SK-N-SH (cell line): ENCODE measurements at places on chromosomes 7 and 10.

DNA sequence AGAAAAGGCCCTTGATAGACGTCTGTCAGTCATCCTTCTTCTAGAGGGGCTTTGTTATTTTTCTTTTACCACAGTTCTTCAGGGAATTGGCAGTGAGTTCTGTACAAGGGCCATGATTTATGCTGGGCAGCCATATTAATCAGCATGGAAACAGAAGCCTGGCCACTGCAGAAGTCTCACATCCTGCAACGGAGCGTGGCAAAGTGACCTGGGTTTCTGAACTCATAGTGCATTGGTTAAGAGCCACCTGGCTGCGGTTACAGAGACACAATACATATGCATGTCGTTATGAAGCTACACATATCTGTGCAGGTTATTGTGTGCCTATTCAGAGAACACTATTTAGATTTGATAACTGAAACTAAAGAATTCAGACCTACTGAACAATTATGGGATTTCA is 419.4 kb upstream of the CELF2 start:
- no peaks in the 10 kb centered on the region for H3K36me3 ChIP-seq
- H3K27ac ChIP-seq, result no peak overlapping the region
- DNase-seq, result no peak
- H3K4me1 ChIP-seq, result no peaks in the 10 kb centered on the region
- H3K27me3 ChIP-seq, result no peaks in the 10 kb centered on the region

GRCh38 chr7:70678621-70679251 is 453.2 kb upstream of the GALNT17 start:
- H3K27ac ChIP-seq, result no peak overlapping the region
- H3K4me1 ChIP-seq, result no peaks in the 10 kb centered on the region
- DNase-seq, result no peak
- no peaks in the 10 kb centered on the region for H3K27me3 ChIP-seq

DNA sequence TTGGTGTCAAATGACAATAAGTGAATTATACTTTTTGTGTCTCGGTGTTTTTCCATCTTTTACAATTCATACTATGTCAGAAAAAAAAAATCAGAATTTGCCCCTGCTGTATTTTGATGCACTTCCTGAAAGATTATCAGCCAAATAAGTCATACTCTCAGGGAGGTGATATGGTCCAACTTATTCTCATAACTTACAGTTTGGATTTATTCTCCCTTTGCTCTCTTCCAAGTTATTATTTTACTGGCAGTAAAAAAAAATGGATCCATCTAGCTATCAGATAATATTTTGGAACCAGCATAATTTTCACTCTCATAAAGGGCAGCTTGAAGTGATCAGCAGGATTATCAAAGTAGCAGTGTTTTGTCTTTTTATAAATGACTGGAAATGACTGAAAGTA is 337.1 kb downstream of the BMPER start:
- DNase-seq, result no peak
- no peaks in the 10 kb centered on the region for H3K36me3 ChIP-seq
- H3K27me3 ChIP-seq, result no peaks in the 10 kb centered on the region
- H3K27ac ChIP-seq, result no peak overlapping the region
- no peak overlapping the region for H3K4me3 ChIP-seq

DNA sequence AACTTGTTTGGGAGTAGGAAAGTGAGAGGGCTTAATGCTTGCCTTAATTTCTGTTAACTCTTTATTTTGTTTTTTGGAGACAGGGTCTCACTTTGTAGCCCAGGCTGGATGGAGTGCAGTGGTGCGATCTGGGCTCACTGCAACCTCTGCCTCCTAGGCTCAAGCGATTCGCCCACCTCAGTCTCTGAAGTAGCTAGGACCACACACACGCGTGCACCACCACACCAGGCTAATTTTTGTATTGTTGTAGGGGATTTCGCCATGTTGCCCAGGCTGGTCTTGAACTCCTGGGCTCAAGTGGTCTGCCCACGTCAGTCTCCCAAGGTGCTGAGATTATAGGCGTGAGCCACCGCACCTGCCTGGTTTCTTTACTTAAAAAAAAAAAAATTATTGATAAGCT is 1.9 kb downstream of the PPP2R2D start:
- H3K36me3 ChIP-seq, result peaks cover 9% of the 10 kb centered on the region
- no peak overlapping the region for H3K4me3 ChIP-seq
- H3K27me3 ChIP-seq, result peaks cover 14% of the 10 kb centered on the region; the same call in 1 of the 2 replicates

- DNase-seq, result peak; percentile 26
- H3K36me3 ChIP-seq, result no peaks in the 10 kb centered on the region
- peak overlapping the region; percentile 48 for H3K4me3 ChIP-seq
- peaks cover 9% of the 10 kb centered on the region for H3K4me1 ChIP-seq
- peak overlapping the region; percentile 21; the same call in 1 of the 2 replicates for H3K27ac ChIP-seq
- H3K27me3 ChIP-seq, result no peaks in the 10 kb centered on the region
Observed at GRCh38 chr10:31413325-31413724, 94.3 kb downstream of the ZEB1 start.

DNA sequence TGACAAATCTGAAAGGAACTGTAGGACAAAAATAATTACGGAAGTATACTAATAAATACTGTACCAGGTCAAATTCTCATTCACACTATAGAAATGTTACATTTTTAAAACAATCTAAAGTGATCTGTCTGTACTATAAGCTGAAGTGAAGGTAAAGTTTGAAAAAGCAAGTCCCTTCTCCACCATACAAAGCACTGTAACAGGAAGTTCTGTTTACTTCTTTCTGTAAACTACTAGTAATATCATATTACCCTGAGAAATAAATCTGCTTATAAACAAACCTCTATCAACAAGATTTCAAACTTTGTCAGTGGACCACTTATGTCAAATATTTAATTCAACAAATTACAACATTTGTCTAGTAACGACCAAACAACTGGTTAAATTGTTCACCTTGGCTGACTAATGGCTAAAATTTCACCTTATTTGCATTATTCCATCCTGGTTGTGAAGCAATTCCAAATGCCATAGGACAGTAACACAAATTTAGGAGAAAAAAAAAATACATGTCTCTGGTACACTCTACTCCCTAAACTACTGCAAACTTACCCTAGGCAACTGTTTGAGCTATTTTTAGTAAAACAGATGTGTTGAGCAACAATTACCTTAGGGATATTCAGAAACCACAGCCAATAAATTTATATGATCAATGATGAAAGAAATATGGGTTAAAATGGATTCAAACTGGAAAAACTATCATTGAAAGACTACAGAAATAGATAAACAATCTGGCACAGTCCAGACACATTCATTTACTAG is 126.0 kb downstream of the NRBF2 start:
- H3K27me3 ChIP-seq, result no peaks in the 10 kb centered on the region
- no peak for DNase-seq
- no peak overlapping the region for H3K27ac ChIP-seq
